ENCODE measurements at places on chromosomes 4 and X.

- no peak for DNase-seq
These were observed 195.9 kb downstream of the CPEB2 start for GRCh38 chr4:15198070-15198727.

DNA sequence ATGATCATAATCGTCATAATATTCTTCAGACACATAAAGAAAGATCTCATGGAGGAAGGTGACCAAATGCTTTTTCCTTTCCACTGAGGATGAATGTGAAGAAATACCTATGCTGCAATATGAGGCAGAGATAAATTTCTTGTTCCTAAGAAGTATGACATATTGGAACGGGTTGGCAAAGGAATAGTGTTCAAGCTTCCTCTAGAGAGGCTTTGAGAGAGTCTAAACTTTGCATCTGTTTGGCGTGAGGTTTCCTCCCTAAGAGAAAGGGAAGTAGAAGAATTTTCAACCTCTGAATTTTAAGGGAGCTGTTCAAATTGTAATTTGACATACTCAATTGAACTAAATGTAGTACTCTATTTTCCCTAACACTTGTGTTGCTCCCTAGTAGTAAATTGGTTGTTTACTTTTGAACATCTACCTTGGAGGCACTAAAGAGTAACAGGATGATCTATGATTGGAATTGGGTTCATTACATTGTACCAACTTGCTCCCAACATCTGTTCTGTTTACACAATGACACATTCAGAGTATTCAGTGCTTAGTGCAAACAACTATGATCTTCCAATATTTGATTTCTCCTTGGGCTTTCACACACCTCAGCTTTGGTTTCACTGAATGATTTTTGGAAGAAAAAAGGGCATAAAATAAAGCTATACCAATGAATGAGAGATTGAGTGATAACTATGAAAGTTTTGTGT, 122.0 kb downstream of the CORIN start:
- DNase-seq = no peak

- no peak for DNase-seq
These were observed 55.1 kb downstream of the NBDY start for GRCh38 chrX:56783996-56784620.

DNA sequence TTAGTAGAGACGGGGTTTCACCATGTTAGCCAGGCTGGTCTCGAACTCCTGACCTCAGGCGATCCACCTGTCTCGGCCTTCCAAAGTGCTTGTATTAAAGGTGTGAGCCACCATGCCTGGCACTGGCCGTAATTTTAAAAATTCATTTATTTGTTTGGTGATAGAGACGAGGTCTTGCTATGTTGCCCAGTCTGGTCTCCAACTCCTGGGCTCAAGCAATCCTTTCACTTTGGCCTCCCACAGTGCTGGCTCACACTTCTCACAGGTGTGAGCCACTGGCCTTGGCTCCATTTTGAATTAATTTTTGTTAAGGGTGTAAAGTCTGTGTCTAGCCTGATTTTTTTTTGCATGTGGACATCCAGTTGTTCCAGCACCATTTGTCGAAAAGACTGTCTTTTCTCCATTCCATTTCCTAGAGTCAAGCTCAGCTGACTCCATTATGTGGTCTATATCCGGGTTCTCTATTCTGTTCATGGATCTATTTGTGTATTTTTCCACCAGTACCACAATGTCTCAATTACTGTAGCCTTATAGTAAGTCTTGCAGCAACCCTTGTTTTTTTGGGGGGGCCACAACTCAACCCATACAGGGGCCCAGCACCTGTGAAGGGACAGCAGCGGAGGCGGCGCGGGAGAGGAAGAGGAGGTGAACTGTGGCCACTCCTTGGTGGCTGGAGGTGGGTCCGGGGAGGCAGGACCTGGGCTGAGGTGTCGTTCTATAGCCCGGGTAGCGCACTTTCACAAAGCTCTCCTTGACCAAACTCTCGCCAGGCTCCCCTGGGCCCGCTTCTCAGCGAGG, 1.5 kb upstream of the NSD2 start:
- DNase-seq = no peak

DNA sequence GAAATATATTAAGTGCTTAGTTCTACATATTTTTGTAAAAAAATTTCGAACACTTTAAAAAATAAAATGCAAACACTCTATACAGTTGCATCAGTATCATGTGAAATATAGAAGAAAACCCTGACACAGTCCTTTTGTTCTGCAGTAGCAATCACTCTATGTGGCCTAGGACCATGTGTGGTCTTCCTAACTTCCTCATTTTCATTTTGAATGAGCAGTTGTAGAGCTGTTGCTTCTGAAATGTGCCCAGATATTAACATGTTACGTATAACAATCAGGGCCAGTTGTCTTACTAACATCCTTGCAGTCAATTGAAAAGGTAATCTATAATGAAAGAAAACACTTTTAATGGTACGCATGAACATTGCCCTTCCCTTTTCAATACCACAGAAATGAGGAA, 107.9 kb downstream of the ZNF827 start:
- DNase-seq = no peak

DNA sequence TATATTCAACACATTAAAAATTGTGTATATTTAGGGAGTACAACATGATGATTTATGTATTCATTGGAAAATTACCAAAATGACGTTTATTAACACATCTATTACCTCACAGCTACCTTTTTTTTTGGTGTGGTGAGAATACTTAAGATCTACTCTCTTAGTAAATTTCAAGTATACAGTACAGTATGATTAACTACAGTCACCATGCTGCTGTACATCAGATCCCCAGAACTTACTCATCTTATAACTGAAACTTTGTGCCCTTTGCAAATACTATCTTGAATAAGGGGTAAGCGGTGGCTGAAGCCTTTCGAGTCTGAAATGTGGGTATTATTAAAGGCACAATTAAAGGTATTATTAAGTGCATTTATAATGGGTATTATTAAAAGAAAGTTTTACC, 976 bp downstream of the PHKA1 start:
- DNase-seq = no peak

DNA sequence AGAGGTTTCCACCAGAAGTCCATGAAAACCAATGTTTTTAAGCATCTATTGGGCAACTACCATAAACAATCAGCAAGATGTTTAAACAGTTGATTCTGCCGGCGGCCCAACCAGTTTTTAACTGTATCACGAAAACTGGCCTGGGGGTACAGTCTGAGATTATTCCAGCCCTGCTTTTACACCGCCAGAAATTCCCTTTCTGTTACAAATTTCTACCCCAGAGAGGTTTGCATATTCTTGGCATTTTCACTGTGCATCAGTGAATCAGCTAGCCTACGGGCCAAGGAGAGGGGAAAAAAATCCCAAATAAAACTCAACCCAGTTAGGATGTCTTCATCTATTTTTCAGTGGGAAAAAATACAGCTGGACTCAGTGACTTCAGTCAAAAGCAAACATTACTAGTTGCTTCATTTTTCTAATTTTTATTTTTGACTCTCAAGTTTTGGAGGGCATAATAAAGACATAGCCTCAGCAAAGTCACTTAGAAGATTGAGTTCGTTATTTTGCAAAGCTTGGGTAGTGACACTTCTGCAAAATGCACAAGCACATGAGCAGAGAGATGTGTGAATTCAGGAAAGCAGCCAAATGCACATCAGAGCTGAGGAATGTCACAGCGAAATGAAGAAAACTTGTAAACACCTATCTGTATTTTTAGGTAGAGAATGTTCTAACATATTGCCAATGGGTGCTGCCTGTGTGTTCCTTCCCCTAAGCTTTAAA, 167.8 kb upstream of the GK2 start:
- no peak for DNase-seq

DNA sequence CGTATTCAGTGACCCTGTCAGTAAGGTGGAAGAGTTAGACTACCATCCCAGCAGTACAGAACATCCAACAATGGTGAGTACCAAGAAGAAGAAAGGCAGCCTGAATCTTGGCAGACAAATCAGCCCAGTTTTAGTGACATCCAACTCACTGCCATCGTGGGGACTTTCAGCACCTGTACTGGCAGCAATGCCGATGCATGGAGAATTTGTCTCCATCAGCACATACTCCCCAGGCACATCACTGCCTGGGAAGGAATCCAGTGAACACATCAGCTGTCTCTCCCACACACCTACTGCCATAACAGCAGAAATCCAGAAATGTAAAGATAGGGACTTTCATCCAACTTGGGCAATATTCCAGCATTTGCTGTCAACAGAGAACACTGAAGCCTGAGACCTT, 29.8 kb downstream of the PTCHD1 start:
- DNase-seq = no peak

DNA sequence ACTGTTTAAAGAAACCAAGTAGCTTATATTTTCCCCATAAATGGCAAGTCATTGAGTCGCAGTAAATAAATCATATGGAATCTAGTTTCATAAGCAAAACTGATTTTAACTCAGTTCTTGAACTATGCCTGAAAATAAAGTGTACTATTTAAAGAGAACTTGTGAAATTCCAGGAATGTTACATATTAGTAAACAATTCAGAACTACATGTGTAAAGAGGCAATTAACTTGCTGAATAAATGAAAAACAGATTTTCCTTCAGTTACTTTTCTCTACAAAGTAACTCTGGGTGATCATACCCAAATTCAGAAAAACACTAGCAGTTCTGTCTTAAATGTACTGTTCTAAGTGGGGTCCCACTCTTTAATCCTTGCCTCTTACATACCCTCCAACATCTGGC, 236.1 kb upstream of the EDNRA start:
- DNase-seq = no peak

DNA sequence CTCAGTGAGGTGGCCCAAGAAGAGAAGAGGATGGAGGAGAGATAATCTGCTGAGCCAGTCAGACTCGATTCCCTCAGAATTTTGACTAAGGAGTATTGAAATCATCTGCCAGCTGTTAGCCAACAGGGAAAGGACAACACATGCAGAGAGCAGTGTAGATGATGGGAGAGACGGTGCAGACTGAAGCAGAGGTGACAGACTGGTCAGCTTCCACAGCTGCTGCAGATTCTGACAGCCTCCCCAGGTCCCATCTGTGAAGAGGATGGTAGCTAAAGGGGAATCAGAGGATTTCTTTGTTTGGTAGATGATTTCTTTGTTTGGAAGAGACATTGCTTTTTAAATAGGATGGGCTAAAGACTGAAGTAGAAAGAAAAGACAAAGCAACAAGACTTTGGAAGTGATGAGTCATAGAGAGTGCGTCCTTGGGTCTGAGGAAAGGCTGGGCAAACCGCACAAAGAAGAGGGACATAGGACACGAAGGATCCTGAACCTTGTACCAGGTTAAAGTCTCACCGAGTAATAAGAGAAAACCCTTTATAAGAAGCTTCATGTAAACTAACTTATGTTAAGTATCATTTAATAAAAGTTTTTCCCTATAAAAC, 27.6 kb downstream of the INTU start:
- no peak for DNase-seq

DNA sequence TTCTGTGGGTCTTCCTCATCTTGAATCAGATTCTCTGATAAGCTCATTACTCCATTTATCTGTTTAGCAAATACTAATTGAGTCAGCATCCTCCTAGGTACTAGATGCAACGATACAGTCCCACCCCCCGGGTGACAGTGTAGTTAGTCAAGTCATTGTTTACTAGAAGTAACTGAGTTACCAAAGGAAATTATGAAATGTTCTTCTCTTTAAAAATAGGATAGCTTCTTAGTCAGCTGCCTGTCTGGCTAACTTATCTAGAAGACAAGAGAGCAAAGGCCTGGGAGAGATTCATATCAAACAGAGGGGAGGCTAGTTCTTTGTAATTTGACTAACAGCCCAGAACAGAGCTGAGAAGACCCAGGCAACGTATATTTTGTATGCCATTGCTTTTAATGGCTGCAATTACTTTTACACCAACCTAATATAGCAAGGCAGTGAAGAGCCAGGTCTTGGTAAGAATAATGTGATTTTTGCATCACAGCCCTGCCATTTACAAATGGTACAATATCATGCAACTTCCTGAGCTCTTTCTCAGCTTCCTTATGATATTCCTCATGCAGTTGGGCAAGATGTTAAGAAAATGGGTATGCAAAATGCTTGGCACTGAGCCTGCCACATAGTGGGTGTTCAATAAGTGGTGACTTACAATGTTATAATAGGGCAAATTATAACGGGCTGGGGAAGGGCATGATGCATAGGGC, 149.9 kb downstream of the CHIC2 start:
- no peak for DNase-seq

GRCh38 chrX:130393451-130394074, 8.1 kb upstream of the GPR119 start:
- peak; percentile 33 for DNase-seq

DNA sequence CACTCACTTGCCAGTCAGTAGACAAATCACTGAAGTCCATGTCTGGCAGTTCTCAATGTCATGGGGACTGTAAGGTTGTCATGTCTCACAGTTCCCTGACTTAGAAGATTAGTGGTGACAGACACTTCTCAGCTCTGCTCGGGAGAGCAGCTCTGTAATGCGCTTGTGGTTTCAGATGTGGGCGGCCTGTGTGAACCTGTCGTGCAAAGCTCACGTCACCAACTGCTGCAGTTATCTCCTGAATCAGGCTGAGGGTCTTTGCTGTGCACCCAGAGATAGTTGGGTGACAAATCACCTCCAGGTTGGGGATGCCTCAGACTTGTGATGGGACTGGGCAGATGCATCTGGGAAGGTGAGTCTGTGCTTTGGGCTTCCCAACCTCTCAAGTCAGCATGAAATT, at the start of gene IL9R:
Gene IL9R (plus strand): TSS at position 261 of the 400 bp plus-strand sequence. CDS start 64 bp downstream, at position 325.
- no peak for DNase-seq

DNA sequence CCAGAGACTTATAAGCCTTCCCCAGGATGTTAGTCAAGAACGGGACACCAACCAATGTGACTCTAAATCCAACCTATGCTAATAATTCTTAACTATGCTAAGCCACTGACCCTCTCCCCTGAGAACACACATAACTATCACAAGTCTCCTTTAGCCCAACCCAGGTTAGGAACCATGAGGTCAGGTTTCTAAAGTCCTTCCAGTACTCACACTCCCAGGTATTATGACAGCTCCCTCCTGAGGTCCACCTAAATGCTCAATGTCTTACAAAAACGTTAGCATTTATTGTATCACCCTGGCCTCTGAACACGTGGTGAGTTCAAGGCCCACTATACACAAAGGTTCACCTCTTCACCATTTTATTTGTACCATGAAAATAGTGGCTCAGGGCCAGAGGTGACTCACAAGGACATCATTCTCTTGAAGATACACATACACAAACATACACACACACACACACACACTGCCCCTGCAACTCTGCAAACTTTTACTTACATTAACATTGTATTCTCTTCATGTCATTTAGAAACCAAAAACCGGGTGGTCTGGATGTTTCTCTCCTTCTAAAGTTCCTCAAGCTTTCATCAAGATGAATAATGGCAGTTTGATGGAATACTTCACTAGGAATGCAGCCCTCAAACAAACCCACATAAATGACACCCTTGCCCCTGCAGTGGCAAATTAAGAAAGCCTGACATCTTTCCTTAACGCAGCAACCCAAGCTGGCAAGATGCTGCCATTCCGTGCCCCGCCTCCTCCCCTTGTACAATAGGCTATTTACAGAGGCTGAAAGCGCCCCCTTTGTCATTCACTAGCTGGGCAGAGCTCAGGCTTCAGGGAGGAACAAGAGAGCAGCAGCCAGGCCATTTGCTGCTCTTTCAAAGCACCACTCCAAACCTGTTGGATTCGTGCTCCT, 17.7 kb downstream of the ACSL1 start:
- no peak for DNase-seq

- peak; percentile 80 for DNase-seq
These were observed at the start of gene RAB33B for GRCh38 chr4:139454111-139455045. Gene RAB33B, plus strand, starts transcription at chr4:139454121. Its CDS starts 75 bp downstream, at chr4:139454196.

All from fibroblast of the conjunctiva (primary cell).